ENCODE measurements at places on chromosomes 1 and 21.
A peak's percentile ranks its signal among the peaks of the same experiment; 100 is the strongest.

- no peak for DNase-seq
Observed at GRCh38 chr1:52355436-52355835, 10.6 kb downstream of the CC2D1B start.

DNA sequence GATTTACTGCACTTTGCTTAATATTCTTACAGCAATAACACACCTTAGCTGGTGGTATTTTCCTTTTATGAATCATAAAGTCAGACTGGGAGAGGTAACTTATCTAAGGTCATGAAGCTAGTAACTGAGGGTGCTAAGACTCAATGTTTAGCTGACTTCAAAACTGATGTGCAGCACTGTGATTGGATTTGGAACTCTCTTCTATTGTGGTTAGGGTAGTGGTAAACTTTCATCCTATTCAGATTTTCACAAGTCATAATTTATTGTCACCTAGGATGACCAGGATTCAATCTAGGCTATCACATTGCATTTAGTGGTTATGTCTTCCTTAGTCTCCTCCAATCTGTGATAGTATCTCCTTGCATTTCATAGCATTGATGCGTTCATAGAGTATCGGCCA lies 18.9 kb downstream of the EPB41 start:
- DNase-seq = no peak

DNA sequence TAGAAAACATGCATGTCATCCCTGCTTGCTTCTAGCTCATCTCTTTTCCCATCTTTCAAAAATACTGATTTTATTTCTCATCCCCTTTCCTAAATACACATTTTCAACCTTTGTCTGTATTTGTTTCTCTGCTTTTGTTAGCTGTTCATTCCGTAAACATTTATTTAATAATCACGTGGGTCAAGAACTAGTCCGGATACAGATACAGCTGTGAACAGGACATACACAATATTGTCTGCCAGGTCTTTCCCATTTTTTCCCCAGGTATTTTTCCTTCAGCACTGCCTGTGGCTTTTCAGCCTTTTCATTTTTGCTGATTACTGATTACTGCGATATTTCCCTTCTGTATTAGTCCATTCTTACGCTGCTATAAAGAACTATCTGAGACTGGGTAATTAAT lies 5.7 kb downstream of the PER3 start:
- DNase-seq = no peak

- DNase-seq = no peak
Observed at GRCh38 chr1:65866439-65866838, 73.7 kb downstream of the PDE4B start.

DNA sequence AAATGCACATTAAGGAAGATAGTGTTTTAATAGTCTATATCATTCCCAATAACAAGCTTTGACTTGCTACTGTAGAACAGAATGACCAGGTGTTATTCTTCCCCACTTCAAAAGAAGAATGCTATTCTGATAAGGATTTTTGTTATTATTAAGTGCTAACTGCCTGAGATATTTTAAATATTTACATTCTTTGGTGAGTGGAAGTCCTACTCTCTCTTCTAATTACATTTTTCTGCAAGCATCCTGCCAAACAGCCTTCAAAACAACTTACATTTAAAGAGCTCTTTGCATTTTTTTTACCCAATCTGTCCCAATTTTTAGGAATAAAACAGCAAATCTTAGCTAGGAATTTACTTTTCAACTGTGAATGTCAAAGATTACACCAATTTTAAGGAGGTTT lies 23.5 kb upstream of the SYDE2 start:
- DNase-seq = no peak

- DNase-seq = no peak
Observed at GRCh38 chr21:33071770-33072306, 1.9 kb downstream of the OLIG1 start.

DNA sequence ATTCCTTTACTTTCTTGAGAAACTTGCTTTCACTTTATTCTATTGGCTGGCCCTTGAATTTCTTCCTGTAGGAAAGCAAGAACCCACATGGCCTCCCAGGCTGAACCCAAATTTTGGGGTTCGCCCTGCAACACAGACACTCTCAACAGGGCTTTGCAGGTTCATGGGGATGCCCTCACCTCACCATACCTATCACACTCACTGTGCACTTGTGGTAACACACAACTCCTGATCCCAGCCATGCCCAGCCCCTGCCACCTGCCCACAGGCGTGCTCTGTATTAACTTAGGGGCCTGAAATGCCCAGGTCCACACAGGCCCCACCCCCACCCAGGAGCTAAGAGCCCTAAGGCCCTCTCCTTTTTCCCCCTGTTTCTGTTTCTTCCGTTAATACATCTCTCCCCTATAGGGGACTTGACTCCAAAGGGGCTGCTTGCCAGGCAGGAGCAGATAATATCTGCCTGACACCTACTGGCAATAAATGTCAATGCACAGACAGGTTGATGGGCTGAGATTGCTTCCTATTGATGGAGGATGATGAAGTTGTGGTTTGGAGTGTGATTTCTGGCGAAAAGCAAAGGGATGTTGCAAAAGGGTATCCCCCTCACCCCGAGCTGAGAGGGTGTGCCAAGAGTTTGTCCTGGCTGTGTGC lies 171.5 kb downstream of the AJAP1 start:
- no peak for DNase-seq

DNA sequence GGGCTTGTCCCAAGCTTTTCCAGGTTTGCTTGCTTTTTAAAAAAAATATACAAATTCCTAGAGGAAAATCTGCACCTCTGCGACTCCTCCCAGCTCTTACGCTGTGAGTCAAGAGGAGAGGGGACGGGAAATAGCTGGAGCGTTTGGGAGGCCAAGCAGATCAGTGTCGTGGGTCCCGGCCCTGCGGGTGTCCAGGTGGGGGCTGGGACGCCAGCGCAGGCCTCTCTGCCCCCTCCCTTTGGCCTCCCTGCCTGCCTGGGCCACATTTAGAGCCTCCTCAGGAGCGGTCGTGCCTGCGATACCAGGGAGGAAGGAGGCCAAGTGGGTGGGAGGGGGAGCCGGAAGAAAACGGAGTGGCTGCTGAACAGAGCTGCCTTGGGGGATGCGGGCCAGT lies 9.0 kb downstream of the WNT4 start:
- no peak for DNase-seq

GRCh38 chr21:42991992-42992740 lies 17.8 kb downstream of the PKNOX1 start:
- peak; percentile 96 for DNase-seq

GRCh38 chr1:244341455-244342450 lies 110.0 kb downstream of the ADSS2 start:
- DNase-seq = no peak

DNA sequence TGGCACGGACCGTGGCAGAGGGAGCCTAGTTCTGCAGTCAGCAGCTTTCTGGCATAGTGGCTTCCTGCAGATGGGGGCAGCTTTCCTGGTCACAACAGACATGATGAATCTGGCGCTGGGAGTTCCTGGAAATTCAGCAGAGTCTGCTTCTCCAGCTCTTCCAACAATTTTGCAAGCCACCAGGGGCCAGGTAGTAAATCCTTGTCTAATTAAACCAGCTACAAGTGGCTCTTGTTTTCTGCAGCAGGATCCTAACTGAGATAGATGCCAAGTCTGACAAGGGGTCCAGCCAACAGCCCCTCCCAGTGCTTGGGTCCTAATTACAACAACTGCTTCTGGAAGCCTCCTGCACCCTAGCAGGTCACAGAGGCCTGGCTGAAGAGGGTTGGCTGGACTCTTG lies 35.8 kb downstream of the TRIM62 start:
- DNase-seq = no peak

DNA sequence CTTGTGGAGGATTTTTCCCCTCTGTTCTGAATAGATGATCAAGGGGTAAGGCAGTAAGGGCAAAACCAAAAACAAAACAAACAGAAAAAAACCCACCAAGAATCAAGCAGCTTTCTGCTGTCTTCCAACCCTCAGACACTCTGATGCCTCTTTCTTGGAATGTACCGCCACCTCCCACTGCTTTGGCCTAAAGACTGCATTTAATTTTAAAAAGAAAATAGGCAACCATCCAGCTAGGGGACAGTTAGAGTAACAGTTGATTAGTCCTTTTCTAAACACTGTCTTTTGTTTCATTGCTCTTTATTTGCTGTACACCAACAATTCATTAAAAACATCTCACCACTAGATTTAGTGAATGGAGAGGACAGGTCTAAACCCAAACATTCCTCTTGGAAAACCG lies 21.5 kb downstream of the WLS start:
- DNase-seq = no peak

DNA sequence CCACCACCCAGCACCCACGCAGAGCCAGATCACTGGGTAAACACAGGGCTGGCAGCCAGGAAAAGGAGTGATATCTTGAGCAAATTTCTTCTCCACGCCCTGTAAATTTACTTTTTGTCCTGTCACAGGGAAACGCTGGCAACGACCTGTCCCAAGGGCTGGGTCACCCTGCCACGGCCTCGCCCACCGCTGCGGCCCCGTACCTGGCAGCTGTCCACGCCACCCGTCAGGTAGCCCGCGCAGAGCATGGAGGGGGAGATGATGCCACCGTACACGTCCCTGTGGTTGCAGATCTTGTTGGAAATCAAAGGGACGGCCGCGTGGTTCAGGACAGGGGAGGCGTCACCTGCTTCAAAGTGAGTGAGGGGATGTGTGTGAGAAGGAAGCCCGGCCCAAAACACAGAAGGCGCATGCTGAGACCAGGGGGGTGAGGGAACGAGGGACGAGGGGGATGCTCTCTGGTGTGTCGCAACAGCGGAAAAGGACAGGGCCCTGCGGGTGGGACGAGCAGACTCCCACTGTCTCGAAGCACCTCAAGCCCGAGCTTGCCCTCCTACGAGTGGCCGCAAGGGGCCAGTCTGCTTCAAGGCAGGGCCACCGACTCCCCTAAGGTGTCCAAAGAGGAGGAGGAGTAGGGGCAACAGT lies 10.1 kb upstream of the TFF1 start:
- no peak for DNase-seq
